ENCODE measurements at places on chromosomes 6 and 20.

DNA sequence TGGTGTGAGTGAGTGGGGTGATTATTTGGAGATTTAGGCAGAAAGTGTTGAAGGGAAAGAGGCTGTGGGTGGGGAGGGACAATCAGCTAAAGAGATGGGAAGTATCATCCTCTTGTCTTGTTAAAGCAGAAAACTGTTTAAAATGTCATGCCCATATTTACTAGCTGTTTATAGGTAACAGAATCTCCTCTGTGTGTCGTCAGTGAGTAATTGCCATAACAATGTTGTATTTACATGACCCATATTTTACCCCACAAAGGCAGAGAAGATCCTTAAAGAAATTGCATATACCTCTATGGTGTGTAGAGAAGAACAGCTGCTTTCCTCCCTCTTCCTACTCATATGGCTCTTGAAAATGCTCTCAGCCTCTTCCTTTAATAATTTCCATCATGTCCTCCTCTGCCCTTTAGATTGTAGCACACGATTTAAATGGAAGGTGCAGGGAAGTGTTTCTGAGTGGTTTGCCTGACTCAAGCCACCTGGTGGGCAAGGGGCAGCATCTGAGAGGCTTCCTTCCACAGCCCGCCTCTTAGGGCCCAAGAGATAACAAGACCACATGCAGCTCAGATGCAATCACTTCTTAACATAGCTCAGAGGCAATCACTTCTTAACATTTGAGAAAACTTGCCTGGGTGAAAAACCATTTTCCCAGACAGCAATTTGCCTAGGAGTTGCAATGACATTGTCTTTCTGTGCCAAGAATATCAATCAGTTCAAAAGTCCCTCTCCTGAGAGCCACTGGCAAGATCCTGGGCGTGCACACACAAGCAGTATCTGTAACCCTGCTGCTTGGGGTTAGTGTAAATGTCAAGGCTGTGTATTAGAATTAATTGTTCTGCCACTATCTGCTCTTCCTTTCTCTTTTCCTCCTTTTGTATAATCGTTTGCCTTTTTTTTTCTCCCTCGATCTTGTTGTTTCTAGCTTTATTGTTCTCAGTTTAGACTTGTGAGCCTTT lies 44.1 kb upstream of the EDN1 start:
- DNase-seq: no peak

- DNase-seq: no peak
Measured at GRCh38 chr6:31768363-31769257, 6.2 kb downstream of the SAPCD1 start.

- DNase-seq: no peak
Measured at GRCh38 chr6:170030821-170031471, 259.9 kb downstream of the DLL1 start.

DNA sequence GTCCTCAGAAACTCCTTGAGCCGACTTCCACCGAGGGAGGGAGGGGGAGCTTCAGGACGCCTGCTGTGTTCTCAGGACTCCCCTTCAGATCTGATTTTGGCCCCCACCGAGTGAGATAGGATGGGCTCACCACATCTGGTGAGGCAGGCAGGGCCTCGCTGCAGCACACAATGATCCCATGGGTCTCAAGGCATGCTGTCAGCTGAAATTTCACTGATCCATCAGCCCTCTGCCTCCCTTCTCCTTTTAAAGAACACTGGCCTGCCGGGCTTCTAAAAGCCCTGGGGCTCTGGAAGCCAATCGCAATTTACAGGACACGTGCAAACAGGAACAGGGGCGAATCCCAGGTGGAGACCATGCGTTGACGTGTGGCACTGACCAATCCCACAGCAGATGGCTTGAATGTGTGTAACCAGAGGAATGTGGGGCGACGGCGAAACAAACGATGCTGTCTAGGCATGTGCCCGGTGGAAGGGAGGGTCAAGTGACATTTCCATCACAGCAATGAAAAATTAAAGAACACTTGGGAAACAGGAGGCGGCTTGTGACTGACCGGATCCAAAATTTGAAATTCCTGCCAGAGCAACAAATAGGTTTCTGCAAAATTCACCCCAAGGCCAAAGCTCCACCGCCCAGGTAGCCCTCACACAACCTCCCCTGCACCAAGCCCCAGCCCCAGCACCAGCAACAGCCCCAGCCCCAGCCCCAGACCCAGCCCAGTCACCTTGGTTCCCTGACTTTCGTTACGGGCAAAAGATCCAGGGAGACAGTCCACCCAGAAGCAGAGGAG lies 167.1 kb upstream of the ZNF337 start:
- DNase-seq: no peak

DNA sequence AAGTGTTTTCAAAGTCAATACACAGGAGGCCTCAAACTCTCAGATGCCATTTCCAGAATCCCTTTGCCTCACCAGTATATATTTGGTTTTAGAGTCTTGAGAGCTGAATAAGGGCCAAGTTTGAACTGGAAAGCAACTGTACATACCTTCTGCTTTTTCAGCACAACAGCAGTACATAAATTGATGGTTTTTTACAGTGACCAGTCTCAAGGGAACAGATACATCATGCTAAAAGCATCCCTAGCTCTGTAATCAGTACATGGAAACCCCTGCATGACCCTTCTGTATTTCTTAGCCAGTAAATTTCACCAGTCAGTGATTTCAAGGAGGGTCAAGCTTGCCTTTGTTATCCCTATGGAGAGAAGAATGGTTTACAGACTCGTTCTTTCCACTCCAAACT lies 40.6 kb upstream of the ECHDC1 start:
- DNase-seq: no peak

GRCh38 chr6:88089708-88090107 lies 42.1 kb downstream of the SPACA1 start:
- DNase-seq: no peak

GRCh38 chr6:4747588-4747987 lies 28.6 kb upstream of the CDYL start:
- DNase-seq: no peak

- no peak for DNase-seq
Measured at GRCh38 chr20:42123981-42124473, 505.9 kb upstream of the CHD6 start.

GRCh38 chr20:46683939-46684750 lies 5.1 kb downstream of the TP53RK start:
- DNase-seq: no peak
